ENCODE measurements at places on chromosomes 4 and X.

GRCh38 chr4:180054291-180054690, 2188.9 kb upstream of the TENM3 start:
- DNase-seq = no peak

GRCh38 chrX:123976706-123977316, 15.3 kb downstream of the STAG2 start:
- no peak for DNase-seq

- DNase-seq = no peak
Measured at GRCh38 chr4:89998469-89999011, 103.9 kb downstream of the MMRN1 start.

- DNase-seq = no peak
Measured at GRCh38 chr4:20474119-20474518, 222.4 kb downstream of the SLIT2 start.

- no peak for DNase-seq
Measured at GRCh38 chr4:6767748-6768538, 14.6 kb upstream of the KIAA0232 start.

DNA sequence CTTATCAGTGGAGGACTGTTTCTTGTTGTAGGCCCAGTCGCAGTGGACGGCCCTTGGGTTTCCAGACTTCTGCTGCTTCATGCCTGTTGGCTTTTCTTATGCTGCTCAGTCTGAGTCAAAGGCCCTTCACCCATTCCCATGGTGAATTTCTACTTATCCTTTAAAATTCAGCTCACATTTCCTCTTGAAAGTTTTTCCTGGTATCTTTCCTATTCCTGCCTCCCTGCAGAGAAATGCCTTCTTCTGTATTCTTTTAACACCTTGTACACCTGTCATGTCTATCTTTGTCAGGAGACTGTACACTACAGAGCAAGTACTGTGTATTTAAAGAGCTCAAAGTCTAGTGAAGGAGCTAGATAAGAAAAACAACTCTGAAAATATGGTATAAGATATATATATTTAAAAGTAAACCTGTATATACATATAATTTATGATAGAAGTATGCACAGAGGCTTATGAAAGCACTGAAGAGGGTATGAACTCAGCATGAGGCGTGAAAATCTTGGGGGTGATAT, 22.0 kb downstream of the NPNT start:
- no peak for DNase-seq

DNA sequence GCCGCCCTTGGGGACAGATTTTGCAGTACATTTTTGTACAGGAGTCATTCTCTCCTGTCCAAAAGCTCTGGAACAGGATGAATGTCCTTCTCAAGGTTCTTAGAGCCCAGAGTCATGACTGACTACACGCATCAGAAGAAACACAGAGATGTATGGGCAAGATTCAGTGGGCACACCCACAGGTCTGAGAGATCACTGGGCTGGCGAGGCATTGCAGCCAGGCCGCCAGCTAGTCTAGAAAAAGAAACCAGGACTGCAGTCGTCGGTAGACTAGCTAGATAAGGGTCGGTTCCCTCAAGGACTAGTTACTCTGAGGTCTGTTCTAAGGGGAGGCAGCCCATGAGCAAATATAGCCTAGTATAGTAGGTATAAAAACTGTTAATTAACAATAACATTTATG, 19.8 kb downstream of the GBA3 start:
- DNase-seq = no peak

DNA sequence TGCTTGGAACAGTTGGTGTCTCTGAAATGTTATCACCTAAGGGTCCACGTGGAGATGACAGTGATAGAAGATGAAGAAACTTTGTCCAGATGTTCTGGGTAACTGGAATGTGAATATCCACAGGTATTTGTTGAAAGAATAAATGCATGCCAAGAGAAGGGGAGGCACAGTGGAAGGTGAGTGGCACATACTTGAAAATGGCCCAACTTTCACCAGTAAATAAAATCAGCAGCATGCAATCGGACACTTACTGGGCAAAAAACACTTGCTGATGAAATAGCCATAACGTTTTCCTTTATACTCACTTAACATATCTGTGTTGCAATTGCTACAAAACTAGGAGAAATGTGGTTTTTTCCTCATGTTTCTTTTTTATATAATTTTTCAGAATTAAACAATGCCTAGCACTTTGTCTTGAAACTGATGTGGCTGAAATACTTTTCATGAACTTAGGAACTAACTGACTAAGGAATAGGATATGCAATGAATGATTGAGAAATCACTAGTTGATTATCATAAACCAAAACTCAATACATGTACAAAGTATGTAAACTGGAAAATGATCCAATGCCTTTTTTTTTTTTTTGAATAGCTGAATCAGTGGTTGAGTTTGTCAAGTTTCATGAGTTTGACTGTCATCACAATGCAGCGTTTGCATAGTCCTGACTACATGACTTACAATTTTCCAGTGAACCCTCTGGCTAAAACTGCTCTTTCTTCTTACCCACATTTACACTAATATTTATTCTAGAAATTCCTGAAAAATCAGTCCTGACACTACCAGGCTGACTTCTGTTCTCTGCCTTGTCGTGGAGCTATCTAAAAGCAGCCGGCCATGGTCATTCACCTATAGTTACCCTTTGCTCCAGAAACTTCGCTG, 127.4 kb downstream of the CPE start:
- DNase-seq = no peak

GRCh38 chr4:87567191-87567590, 38.0 kb upstream of the SPARCL1 start:
- no peak for DNase-seq

DNA sequence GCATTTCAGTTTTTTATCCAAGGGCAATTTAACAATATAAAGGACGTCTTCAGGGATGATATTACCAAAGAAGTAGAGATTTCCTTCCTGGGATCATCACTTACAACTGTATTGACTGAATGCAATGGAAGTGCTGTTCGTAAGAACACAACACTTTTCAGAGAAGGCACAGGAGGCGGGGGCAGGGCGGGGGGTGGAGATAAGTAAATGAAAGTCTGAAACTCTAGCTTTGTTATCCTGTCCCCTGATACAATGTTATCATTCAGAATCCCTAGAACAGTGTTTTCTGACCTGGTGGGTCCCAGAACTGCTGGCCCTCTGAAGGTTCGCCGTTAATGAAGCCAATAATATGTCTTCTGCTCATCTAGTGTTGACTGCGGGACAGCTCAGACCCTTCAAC, 124.6 kb downstream of the NSUN7 start:
- no peak for DNase-seq

DNA sequence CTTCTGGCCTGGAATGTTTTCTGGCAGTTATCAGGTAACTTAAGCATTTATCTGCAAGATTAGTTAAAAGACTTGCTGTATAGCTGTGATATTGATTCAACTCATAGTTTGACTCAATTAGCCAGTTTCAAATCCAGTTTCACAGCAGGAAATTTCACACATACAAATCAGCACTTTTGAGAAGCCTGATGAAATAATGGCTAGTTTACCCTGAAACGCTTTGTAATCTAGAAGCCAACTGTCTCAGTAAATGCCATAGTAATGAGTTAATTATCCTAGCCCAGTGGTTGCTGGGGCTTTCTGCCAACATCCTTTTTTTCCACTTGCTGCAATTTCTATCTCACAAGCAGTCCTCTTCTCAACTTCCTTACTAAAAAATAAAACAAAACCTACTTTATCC, 53.1 kb downstream of the ARHGEF38 start:
- no peak for DNase-seq

- DNase-seq = no peak
Measured at GRCh38 chr4:85773372-85773771, 298.4 kb downstream of the ARHGAP24 start.

DNA sequence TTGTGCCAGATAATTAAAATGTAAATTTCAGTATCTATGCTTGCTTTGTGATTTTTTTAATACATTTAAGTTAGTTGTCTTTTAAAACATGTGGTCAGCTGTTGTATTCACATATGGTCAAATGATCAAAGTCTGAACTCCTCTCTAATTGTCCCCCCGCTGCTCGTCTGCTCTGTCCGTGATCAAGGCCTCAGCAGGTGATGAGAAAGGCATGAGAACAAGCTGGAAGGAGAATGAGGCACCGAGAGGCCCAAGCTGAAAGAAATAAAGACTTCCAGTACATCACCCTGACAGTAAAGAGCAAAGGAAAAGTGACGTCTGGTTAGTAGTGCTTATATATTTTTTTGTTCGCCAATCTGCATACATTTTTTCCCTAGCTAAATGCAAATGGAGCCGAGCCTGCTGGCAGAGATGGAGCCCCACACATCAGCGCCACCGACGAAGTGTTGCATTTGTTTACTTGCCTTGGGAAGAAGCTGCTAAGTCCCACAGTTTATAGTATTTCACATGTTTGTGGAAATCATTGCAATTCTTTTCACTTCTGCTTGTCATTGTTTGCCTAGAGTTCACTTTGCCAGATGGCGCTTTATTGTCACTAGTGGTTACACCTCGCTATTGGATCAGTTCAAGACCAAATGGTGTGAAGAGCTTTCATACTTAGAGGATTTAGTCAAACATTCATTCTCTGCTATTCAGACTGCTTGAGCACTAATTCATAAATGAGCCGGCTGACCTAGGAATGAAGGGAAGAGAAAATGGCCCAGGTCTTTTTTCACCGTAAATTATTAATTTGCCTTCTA, 181.5 kb downstream of the ZIC3 start:
- no peak for DNase-seq

GRCh38 chrX:39577206-39577984, 520.4 kb downstream of the BCOR start:
- DNase-seq = no peak

DNA sequence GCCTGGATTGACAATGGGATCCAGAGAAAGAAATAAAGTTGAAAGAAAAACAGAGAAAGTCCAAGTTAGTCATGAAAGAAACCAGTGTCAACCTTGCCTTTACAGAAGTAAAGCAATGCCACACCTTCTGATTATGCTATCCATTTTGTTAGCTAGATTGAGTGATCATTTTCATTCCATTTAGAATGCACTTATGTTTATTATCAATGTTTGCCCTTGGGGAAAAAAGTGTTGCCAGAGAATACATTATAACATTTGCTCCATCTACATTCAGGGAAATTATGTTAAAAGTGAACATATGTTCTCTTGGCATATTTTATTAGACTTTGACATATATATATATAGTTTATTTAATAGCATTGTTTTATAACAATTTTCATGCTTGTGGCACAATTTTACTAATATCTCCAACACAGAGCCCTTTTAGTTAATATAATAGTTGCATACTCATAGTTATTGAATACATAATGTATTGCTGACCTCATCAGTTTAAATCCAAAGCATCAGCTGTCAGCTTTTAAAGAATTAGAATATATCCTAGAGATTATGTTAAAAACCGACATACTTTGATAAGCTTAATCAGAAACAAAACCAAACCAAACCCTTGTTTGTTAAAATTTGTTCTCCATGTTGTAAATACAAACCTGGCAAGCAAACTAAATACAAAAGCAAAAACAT, 134.2 kb downstream of the SORBS2 start:
- DNase-seq = no peak

GRCh38 chr4:108345862-108346817, 177.4 kb upstream of the LEF1 start:
- no peak for DNase-seq

All from activated CD8-positive, alpha-beta memory T cell treated with anti-CD3 and anti-CD28 coated beads, Interleukin-2, amount 50 U/mL, for 48 hours (primary cell).